ENCODE measurements at places on chromosomes 3 and 15.

DNA sequence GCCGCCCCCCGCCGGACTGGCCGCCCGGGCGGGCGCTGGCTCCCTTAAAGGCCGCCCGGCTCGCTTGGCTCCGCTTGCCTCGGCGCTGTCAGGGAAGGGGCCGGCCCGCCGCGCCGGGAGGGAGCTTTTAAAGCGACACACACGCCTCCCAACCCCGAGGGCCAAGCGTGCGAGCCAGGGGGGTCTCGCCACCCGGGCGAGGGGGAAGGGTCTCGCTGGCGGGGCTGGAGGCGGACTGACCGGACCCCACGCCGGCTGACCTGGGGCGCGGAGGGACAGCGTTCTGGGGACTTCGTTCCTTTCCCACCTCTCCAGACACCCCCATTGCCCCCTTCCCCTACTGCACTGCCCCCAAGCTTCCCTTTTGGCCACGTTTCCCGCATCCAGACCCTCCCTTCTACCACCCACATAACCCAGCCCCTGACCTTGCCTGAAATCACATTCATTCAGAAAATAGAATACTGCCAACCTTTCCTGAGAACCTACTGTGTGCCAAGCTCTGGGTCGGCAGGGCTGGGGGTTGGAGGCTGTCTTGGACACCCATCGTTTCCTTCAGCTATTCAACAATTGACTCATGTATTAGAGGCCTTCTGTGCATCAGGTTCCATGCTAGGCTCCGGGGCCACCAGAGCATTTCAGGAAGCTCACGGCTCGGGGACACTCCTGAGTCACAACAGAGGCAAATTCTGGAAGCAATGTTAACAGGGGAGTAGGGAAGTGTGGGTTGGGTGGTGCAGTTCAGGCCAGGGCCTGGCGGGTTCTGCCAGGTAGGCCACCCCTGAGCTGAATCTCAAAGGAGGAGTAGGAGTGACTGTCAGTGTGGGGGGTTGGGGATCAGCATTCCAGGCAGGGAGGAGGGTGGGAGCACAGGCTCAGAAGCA lies at the start of gene INSYN1:
Gene INSYN1, minus strand, starts transcription at position 102 of the 881 bp plus-strand sequence. CDS start 2,221 bp downstream, outside the sequence.
- peak; percentile 16 for DNase-seq

GRCh38 chr3:64398476-64398875 lies 173.2 kb upstream of the PRICKLE2 start:
- DNase-seq = no peak

DNA sequence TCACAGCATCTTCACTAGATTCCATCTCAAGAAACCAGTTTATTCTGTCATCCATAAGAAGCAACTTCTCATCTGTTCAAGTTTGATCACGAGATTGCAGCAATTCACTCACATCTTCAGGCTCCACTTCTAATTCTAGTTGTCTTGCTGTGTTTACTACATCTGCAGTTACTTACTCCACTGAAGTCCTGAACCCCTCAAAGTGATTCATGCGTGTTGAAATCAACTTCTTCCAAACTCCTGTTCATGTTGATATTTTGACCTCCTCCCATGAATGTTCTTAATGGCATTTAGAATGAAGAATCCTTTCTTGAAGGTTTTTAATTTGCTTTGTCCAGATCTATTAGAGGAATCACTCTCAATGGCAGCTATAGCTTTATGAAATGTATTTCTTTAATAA lies 287.6 kb upstream of the TBL1XR1 start:
- no peak for DNase-seq

DNA sequence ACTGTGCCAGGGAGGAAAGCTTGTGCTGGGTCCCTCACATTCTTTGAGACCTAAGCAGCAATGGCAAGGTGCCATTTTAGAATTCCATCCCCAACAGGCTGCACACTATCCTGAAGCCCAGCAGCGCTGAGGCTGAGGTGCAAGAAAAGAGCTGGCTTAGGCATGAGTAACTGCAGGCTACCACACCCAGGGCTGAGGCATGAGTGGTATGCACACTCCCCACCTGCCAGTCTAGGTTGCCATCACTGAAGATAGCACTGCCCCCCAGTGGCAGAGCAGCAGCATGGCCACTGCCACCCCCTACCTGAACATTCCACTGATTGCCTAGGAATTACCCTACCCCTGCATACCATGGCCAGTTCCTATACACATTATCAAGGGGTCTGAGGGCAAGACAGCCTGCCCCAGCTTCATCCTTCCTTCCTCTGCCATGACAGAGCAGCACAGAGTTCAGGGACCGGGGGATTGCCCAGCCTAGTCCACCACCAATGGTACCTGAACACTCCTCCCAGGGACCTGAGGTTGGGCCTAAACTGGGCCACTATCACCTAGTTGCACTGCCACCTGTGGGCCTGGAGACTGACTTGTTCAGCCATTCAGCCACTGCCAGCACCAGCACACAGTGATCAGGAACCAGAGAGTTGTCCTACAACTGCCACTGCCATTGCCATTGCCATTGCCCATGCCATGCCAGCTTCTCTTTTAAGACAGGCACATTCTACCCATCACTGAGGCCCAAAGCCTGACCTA lies 129.8 kb downstream of the SATB1 start:
- DNase-seq = peak; percentile 91

- DNase-seq = no peak
Observed at GRCh38 chr3:126360046-126360713, 3.0 kb upstream of the KLF15 start.

GRCh38 chr15:63169788-63170187 lies 12.5 kb upstream of the RPS27L start:
- no peak for DNase-seq

DNA sequence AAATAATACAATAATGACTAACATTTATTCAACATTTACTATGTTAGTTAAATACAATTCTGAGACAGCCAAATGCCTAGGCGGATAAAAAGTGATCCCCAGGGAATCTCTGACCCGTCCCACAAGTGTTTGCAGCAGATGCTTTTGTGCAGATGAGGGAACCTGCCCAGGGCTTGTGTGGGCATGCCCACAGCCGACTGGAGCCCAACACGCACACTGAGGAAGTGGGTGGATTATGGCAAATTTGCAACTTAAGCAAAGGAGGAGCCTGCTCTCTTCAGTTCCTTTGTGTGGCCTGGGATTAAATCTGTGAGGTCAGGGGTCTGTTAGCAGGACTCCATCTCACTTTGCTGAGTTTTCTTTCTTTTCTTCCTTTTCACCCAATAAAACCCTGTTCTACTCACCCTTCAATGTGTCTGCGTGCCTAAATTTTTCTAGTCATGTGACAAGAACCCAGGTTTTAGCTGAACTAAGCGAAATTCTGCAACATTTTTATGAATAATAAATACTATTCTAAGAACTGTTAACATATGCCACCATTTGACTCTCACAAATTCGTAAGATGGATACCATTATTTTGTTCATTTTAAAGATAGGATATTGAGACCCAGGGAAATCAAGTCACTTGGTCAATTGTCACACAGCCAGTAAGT lies 13.9 kb upstream of the RTP1 start:
- no peak for DNase-seq

All from M059J (cell line).